ENCODE measurements at places on chromosomes 2 and 18. TPM values are rescaled to one million over a fixed set of nuclear protein-coding genes. Genes with fewer than 3 reads are reported as not detected.

DNA sequence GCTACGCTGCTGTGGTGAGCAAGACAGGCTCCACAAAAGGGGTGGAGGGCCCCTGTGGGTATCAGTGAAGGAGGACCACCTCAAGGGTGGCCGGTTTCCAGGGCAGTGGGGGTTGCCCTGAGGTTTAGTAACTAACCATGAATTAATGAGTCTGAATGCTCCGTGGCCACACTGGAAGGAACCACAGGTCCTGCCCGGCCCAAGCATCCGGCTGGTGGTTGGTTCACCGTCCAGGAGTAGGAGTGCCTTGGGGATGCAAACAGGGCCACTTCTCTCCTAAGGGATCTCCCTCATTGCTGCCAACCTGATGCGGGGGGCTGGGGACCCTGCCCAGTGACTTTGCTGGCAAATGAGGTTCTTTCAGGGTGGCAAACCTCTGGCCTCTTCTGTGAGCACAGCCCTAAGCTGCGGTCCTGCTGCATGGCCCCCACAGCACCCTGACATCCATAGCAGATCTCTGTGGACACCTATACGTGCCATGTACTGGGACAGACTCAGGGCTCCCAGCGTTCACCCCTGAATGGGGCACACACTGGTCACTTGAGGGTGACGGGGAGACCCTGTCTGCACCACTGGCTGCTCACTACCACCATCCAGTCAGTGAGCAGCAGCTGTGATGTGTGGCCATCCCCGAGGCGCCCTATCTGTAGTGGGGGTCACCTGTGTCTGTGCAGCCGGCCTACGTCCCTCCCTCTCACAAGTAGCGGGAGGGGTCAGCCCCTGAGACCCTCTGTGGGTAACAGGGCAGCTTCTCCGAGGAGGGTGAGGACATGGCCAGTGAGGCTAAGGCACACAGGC lies 41.6 kb downstream of the HS6ST1 start:
- no peak overlapping the region for H3K27ac ChIP-seq
- DNase-seq: no peak
- H3K4me1 ChIP-seq: peaks cover 25% of the 10 kb centered on the region
- no peaks in the 10 kb centered on the region for H3K27me3 ChIP-seq
- peaks cover 52% of the 10 kb centered on the region for H3K36me3 ChIP-seq

DNA sequence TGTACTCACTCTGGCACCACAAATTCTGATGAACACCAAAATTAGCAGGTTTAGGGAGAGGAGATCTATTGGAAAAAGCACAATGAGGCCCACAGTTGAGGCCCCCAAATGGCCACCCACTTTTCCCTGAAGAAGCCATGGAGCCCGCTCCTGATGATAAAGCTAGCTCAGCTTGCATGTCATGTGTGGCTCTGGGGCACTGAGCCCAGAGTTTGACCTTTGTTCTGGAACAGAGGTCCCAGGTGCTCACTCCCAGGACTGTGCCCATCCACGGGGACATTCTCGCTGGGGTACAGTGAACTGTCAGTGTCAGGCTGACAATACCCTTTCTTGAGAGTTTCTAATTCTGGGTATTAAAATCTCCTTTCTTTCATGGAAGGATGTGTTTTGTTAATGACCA lies 36.2 kb downstream of the XDH start:
- H3K4me1 ChIP-seq: no peaks in the 10 kb centered on the region
- H3K36me3 ChIP-seq: no peaks in the 10 kb centered on the region
- no peak overlapping the region for H3K4me3 ChIP-seq
- H3K27ac ChIP-seq: no peak overlapping the region
- no peak for DNase-seq

CBLN2 gene
- not detected for total RNA-seq

ASPRV1 gene
- total RNA-seq: 0.40 TPM

ZNF521 gene
- not detected for total RNA-seq

- H3K27ac ChIP-seq: no peak overlapping the region
- H3K4me1 ChIP-seq: no peaks in the 10 kb centered on the region
- peaks cover 20% of the 10 kb centered on the region for H3K27me3 ChIP-seq
- no peak overlapping the region for H3K4me3 ChIP-seq
- no peak for DNase-seq
- no peaks in the 10 kb centered on the region for H3K36me3 ChIP-seq
Measured at GRCh38 chr2:24190503-24190902, 15.7 kb downstream of the FAM228A start.

- no peak for DNase-seq
- H3K4me3 ChIP-seq: no peak overlapping the region
- peaks cover 30% of the 10 kb centered on the region for H3K27me3 ChIP-seq
- peaks cover 10% of the 10 kb centered on the region for H3K4me1 ChIP-seq
Measured at GRCh38 chr2:26730549-26731344, 33.3 kb upstream of the SLC35F6 start.
